ENCODE measurements at places on chromosomes 1 and 21.

DNA sequence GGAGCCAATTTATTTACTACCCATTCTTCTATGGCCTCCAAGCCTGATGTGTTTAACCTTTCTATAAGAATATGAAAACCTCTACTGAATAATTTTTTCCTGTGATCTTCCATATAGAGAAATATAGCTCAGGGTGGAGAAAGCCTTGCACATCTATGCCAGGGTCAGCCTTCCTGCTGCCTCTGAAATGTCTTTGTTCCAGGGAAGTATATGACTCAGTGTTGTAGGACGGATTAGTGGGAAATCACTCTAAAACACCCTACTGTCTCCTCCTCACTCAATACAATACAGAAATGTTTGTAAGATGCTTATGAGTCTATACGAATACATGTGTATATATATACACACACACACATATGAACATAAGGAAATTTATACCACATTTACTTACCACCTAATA lies 1044.9 kb downstream of the BRINP3 start:
- no peak for DNase-seq

GRCh38 chr1:50109116-50109515 lies 396 bp downstream of the ELAVL4 start:
- DNase-seq = no peak

DNA sequence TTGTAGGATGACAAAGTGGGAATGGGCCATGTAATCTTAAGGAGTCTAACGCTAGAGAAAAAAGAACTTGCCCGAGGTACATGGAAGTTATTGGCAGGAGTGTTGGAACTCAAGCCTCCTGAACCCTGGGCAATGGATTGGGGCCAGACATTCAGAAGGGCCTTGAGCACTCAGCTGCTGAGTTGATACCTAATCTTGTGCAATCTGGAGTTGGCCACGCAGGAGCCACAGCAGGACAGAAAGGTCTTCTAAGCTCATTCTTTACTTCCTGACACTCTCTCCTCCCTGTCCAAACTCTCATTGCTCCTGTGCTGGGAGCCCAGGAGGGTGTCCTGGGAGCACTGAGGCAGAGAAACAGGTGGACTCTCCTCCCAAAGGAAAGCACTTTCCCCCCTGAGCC lies 25.1 kb upstream of the CSF1 start:
- no peak for DNase-seq

DNA sequence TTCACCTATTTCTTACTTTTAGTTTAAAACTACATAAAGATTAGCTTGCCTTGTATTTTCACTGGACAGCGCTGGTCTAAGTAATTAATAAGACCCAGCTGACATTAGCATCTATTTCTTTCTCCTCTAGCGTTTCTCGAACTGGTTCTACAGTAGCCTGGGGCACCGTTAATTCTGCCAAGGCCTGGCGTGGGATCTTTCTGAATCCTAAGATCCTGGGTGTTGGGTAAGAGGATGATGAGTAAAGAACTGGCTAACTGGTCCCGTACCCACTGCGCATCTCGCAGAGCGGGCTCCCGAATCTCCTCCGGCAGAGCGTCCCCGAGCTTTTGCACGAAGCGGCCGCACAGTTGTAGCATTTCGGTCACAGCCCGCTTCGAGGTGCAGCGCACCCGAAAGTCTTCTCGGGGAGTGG lies 309 bp downstream of the NSL1 start:
- DNase-seq = no peak

DNA sequence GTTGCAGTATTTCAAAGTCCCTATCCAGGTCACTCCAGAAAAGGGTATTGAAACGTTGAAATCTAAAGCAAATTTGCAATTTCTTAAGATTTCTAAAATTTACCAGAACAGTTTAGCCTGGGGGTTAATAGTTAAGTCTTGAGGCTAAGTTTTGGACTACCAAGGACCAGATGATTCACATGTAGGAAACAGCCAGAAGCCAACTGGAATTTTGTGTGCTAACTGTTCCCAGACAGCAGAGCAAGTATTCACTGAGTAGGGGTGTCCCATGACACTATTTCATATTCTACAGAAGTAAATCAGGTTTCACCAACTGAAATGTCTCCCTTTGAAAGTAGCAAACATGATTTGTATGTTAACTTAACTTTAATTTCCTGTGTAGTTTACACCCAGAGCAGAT lies 11.5 kb upstream of the C1orf105 start:
- DNase-seq = no peak
